ENCODE measurements at places on chromosomes 5 and 9. TPM values are rescaled to one million over a fixed set of nuclear protein-coding genes. Genes with fewer than 3 reads are reported as not detected.

GRCh38 chr9:134751622-134752021 is 110.0 kb downstream of the COL5A1 start:
- no peak for DNase-seq

- DNase-seq: no peak
These were observed 873.1 kb upstream of the CTNND2 start for GRCh38 chr5:12777342-12777741.

- no peak for DNase-seq
These were observed 466.3 kb downstream of the GADD45G start for GRCh38 chr9:90070931-90071660.

DNA sequence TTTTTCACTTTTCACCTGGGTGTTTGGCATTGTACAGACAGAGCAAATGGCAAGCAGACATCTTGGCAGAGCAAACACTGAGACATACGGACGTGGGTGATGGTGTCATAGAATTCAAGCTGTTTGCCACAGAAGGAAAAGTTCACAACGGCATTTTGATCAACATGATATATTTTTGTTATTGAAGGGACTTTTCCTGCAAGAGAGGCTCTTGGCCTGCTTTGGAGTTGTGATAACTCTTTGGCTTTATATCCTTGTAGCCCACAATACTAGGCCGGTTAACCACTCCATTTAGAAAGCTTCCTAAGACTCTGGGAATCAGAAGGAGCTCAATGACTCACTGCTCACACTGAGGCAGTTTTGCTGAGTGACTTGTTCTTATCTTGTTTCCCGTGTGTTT is 1038.3 kb downstream of the TLE1 start:
- no peak for DNase-seq

DNA sequence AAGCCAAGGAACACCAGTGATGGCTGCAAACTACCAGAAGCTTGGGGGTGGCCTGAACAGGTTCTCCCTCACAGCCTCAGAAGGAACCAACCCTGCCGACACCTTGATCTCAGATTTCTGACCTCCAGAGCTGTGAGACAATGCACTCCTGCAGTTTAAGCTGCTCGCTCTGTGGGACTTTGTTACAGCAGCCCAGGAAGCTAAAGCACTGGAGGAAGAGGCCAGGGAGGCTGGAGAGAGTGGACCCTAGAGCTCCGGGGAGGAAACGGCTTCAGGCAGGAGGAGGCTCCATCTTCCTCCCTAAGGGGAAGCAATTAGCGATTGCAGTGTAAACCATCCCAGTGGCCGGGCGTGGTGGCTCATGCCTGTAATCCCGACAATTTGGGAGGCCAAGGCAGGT is 25.1 kb downstream of the BARX1 start:
- no peak for DNase-seq

GRCh38 chr9:13165956-13166355 is 113.5 kb downstream of the MPDZ start:
- DNase-seq: no peak

- DNase-seq: no peak
These were observed 130.2 kb downstream of the DCP2 start for GRCh38 chr5:113106821-113107220.

DNA sequence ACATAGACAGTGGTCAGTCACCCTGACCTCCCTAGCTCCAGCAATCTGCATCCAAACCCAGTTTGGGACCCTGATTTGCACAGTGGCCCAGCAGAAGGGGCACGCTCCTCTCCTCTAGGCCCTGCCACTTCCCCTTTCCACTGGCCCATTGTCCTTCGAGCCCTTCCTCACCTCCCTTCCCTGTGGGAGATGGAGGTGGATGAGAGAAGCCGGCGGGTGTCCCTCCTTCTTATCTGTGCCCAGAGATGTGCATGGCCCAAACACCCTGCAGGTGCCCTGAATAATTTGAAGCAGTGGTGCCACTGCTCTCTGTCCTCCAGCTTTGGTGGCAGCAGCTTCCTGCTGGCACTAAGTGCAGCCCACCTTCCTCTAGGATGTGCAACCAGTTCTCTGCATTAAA is 140.0 kb downstream of the BARX1 start:
- DNase-seq: no peak

Gene CCL21
- total RNA-seq: not detected

Gene GHR
- total RNA-seq: not detected

Gene NUDCD2
- 76.9 TPM for total RNA-seq

Gene KIF24
- total RNA-seq: 4.7 TPM

All from K562 (cell line).